ENCODE measurements at places on chromosomes 3 and 15.

DNA sequence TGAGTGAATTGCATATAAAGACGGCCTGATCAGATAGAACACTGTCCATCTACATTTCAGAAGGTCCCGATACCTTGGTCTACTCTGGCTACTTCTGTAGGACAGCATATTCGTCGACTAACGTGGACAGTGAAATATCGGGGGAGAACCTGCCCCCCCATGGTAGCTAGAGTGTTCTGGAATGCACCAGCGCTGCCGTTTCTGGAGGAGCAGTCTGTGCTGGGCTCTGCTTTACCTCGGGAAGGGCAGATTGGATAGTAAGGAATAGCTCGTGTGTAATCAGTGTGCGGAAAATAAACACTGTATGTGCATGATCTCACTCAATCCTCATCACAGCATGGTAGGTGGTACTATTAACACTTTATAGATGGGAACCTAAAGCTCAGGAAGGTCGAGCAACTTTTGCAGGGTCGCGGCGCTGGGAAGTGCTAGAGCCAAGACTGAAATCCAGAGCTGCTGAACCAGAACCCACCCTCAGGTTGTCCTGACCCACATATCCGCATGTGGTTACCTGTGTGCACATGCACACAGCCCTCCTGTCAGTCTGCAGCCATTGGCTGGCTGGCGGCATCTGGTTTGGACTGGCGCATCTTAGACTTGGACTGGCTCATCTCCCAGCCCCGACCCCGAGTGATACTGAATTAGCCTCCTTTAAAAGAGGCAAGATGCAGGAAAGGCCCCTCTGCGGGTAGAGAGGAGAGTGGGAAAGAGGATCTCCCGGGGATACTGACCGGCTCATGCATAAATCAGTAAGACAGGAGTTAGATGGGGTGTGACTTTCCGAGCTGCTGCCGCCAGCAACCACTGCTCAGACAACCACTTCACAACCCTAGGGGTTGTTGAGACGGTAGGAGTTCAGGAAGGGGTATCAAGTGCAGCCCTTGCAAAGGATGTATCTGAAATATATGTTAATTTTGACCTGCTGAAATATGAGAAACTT is 155.0 kb upstream of the BHLHE40 start:
- no peak for DNase-seq

DNA sequence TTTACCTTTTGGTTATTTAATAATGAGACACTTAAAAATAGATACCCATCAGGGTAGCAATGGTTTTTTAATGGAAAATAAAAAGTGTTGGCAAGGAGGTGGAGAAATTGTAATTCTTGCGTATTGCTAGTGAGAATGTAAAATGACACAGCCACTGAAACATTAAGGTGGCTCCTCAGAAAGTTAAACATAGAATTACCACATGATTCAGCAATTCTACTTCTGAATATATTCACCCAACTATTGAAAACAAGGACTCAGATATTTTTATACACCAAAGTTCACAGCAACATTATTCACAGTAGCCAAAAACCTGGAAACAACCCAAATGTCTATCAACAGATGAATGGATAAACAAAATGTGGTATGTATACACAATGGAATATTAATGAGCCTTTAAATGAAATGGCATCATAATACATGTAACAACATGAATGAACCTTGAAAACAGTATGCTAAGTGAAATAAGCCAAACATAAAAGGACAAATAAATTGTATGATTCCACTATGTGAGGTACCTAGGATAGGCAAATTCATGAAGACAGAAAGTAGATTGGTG is 163.5 kb downstream of the IMPG2 start:
- no peak for DNase-seq

- no peak for DNase-seq
These were observed 179.1 kb upstream of the PEX5L start for GRCh38 chr3:180215866-180216265.

DNA sequence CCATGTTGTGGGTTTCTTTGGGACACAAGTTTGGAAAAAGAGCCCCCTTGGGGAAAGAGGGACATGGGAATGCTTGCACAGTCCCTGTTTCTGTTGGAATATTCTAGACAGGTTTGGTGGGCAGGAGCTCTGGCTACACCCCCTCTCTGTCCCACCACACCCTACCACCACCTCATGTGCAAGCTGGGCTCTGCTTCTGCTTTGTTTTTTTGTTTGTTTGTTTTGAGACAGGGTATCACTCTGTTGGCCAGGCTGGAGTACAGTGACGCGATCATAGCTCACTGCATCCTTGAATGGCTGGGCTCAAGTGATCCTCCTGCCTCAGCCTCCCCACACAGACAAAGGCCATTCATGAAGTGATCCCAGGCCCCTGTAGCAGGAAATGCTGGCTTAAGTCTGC is 56.9 kb upstream of the FGD5 start:
- no peak for DNase-seq

GRCh38 chr3:22861426-22861825 is 341.7 kb upstream of the UBE2E2 start:
- DNase-seq = no peak

DNA sequence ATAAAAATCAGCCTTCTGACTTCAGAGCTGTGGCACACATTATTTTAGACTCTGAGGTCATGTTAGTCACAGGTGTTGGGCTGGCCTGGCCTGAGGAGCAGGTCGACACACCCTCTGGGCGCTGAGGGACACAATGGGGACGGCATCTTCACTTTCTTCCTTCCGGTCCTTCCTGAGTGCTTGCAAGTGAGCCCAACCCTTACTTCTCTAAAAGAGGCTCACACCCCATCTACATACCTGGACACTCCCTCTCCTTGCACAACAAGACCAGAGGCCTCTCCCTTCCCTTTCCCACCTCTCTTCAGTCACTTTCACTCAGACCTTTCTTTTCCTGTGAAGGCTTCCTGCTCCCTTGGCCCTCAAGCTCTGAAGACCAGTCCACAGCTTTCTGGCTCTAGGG is 85.4 kb downstream of the XXYLT1 start:
- DNase-seq = no peak

- no peak for DNase-seq
These were observed 130.1 kb upstream of the PRR20G start for GRCh38 chr3:127417709-127418559.

- DNase-seq = no peak
These were observed 68.2 kb downstream of the IQGAP1 start for GRCh38 chr15:90456236-90456635.

DNA sequence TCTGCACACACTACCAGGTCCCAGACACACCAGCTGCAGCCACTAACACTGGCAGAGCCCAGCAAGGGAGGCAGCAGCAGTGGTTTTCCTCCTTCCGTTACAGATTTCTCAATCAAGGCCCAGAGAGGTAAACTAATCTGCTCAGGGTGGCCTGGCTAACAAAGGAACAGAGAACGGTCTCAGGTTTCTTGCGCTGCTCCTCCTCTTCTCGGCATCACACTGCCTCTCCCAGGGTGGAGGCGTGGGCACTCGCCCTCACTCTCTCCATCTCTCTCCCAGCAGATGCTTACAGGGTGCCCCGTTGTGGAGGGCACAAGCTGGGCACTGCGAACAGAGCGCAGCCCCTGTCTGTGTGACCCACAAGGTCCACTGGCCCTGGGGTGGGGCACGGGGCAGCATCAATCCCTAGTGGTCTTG is 228.7 kb downstream of the VPS13C start:
- DNase-seq = no peak

DNA sequence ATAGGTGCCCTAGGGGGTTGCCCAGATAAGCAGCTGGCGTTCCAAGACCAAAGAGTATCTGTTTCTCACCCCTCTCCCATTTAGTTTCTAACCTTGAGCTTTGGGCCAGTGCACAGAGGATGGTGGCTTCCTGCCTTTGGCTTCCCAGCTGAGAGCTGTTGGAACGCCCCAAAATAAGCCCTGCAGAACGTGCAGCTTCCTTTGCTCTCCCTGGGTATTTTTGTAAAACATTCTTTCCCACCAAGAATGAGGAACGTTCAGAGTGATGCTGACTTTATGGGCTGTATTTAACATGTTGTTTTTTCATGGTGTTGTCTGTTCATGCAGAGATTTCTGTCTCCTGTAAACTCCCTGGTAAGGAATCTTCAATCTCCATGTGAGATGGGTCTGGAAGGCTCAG is 63.8 kb downstream of the LPP start:
- no peak for DNase-seq

GRCh38 chr3:144237351-144237750 is 265.7 kb downstream of the DIPK2A start:
- DNase-seq = no peak

GRCh38 chr3:29317659-29318173 is 36.8 kb downstream of the RBMS3 start:
- peak; percentile 49 for DNase-seq

DNA sequence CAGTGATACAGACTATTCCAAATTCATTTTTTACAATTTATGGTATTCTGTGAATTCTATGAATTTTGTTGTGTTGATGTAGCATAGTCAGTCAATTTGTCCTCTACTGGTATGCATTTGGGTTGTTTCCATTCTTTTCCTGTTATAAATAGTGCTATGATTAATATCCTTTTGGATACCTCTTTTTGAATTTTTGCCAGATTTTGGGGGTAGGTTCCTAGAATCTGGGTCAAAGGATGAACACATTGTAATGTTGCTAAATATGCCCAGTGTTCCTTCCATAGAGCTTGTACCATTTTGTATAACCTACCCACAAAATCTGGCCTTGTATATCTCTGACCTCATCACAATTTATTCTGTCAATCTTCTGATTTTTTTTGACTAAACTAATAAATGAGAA is 44.4 kb upstream of the C3orf38 start:
- DNase-seq = peak; percentile 7

GRCh38 chr3:194320744-194321243 is 30.3 kb downstream of the CPN2 start:
- DNase-seq = no peak

- DNase-seq = no peak
These were observed 30.6 kb downstream of the SLC49A4 start for GRCh38 chr3:122825460-122825859.

DNA sequence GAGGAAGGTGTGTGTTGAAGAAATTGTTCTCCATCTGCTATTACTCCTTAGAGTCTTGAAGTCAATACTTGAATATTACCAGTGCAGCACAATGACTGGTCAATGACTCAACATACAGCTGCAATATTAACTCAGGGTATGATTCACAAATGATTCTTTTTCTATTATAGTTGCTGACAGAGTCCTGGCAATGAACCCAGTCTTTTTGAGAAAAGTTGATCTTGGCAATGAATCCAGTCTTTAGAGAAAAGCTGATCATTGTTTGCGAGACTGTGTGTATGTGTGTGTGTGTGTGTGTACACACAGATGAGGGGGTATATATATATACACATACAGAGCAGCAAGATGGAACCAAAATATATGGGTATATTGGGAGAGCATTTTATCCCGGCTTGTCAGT is 315.1 kb downstream of the ZNF385D start:
- peak; percentile 99 for DNase-seq

DNA sequence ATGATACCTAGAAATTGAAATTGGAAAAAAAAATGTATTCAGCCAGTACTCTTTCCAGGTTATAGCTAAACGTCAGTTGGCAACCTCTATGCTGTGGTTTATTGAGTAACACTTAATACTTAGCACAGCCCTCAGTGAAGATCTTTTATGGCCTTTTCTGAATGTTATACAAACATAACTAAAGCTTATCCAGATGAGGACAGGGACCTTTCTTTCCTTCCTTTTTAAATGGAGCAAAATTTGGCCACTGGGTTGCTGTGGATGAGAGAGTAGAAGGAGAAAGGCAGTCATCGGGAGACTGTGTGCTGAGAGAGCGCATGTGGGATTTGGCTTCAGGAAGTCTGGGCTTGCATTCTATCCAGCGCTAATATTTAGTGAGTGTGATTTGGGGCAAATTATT is 36.1 kb downstream of the IGF1R start:
- peak; percentile 66 for DNase-seq

GRCh38 chr3:7754653-7755441 is 746.8 kb upstream of the LMCD1 start:
- no peak for DNase-seq

DNA sequence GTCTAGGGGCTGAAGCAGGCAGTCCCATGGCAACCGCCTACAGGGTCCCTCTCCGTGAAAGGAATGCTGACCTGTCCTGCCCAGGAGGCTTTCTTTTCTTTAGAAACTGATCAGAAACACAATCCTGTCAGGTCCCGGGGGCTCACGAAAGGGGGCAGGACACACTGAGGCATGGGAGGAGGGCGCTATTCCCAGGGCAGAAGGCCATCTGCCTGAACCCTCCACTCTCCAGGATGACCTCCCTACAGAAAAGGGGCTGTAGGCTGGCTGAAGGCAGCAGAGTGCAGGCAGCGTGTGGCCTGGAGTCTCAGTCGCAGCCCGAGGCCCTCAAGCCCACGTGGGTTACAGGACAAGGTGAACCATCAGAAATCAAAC is 18.4 kb upstream of the LRRK1 start:
- no peak for DNase-seq

DNA sequence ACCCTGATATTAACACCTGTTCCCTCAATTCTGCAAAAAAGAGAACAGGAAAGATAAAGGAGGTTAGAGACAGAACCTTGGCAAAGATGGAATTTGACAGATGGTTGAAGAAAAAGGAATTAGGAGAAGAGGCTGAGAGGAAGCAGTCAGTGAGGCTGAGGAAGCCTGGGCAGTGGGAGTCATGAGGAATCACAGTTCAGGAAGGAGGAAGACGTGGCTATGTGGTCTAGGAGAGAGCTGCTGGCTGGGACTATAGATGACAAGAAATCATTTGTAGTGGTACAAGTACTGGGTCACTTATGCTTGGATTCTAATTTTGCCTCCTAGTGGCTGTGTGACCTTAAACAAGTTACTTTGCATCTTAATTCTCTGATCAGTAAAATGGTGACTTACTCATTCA is 49.0 kb downstream of the LARS2 start:
- DNase-seq = no peak

DNA sequence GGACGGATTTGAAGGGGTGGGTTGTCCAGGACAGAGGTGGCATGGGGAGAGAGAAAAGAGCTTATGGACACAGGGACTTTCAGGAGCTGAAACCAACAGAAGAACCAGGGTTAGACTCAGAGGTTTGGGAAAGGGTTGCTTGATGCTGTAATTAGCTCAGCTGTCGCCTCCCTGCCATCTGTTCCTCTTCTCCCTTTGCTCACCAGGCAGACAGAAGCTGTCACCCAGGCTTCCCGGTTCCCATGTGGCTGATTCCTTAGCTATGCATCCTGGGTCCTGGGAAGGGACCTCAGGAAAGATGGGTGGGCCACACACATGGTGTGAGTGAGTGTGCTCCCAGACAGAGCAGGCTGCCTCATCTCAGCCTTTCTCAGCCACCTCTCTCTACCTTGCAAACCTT is 14.1 kb downstream of the PTPN23 start:
- no peak for DNase-seq

- DNase-seq = no peak
These were observed 171.6 kb downstream of the CD47 start for GRCh38 chr3:107919239-107919638.
